ENCODE measurements at places on chromosomes 7 and 10. TPM values are rescaled to one million over a fixed set of nuclear protein-coding genes. Genes with fewer than 3 reads are reported as not detected.

The TMEM273 gene
- total RNA-seq: not detected

The NAT16 gene
- total RNA-seq: not detected

The GRID2IP gene
- total RNA-seq: not detected

The SFTPA1 gene
- not detected for total RNA-seq

- DNase-seq: no peak
Observed at GRCh38 chr7:50799873-50800272, 17.2 kb upstream of the GRB10 start.

- no peak for DNase-seq
Observed at GRCh38 chr7:35249537-35249907, 4.4 kb downstream of the TBX20 start.

- DNase-seq: no peak
Observed at GRCh38 chr7:15314922-15315321, 246.9 kb downstream of the AGMO start.

GRCh38 chr10:80464557-80465450 lies 10.7 kb downstream of the TSPAN14 start:
- DNase-seq: no peak

DNA sequence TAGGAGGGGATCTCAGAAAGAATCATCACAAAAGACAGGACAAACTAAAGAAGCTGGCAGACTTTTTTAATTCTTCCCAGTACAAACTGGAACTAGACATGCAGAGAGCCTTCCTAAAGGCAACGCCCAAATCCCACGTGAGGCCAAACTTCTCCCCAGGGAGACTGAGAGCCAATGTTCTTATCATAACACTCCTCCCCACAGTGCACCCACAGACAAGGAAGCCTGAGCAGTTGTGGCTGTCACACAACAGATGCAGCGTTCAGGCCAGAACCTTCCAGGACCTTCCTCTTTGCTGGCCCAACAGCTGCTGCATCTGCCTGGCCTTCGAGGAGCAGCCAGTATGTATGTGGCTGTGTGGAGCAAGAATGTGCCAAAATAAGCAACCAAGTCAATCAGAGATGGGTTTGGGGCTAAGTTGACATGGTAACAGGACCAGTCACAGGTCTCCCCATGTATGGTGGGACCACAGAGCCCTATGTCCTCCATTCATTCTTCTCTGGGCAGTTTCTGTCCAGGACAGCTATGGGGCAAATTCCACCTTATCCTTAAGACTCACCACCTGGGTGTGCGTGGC lies 34.9 kb downstream of the SRPK2 start:
- DNase-seq: no peak

DNA sequence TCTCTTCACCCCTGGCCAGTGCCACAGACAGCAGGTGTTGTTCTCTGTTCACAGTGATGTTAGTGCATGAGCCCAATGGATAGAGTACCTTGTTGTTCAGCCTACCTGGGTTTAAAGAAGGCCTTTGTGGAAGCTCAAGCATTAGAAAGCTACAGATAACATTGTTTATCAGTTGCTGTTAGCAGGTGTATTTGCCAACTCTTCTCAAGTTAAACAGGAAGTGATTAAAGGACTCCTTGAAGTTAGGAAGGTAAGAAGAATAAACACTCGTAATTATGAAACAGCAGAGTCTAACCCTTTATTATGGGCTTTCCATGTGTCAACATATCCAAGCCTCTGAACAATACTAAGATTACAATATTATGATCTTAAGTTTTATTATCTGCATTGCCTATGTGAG lies 25.9 kb downstream of the RGR start:
- no peak for DNase-seq

- DNase-seq: no peak
Observed at GRCh38 chr7:149719050-149719899, 54.1 kb downstream of the ZNF467 start.

DNA sequence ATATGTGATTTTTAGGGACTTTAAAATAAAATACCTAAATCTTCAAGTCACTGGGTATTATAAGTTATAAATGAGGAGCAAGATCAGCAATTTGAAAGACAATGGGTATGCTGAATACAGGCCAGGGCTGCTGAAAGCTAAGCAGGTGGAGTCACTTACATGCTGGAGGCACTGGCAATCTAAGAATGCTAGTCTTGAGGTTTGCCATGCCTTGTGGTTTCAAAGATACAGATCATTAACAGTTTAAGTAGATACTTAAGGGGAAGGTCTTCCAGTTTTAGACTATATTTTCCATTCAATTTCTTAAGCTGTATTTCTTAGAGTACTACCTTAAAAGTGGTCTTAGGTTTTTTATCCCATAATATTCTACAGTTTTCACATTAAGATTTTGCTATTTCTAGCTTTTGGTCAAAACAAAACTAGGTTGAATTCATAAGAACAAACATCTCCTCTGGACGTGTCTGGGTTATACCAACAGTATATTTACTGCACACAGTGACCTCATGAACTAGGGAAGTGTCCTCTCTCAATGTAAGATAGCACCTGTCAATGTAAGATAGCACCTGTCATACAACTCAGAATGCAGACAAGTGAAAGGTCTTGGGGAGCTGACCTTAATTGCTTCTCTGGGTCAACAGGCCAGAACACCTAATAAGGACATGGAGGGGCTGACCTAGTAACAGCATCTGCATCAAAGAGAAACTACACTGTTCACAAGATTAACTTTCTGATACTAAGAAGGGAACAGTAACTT lies 2.0 kb downstream of the SRI start:
- no peak for DNase-seq

DNA sequence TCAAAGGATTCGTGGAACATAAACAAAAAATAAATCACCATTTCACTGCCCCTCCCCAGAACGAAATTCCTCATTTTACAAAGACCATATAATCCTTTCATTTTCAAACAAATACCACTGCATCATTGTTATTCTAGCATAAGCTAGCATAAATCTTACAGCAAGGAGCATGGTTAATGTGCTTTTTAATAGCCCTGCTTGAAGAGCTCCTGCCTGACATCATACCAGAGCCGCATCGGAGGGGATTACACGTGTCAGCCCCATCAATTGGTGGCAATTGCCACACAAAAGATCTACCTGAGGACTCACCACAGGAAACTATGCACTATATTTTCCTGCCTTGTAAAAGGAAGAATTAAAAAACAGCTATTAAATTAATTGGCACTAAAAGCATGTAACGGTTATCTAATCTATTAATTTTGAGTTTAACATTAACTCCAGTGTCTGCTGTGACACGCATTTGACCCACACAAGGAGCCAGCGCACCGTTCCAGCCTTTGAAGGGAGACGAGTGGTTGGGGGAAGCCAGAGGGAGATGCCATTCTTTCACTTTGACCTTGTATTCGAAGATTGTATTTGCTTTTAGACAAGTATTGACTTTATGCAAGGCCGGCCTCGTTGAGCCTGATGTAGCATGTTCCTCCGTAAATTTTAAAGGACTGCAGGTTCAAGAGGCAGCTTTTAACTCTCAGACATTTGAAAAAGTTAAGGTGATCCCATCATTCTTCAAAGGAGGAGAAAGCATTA lies 261.1 kb upstream of the RNF32 start:
- DNase-seq: no peak

DNA sequence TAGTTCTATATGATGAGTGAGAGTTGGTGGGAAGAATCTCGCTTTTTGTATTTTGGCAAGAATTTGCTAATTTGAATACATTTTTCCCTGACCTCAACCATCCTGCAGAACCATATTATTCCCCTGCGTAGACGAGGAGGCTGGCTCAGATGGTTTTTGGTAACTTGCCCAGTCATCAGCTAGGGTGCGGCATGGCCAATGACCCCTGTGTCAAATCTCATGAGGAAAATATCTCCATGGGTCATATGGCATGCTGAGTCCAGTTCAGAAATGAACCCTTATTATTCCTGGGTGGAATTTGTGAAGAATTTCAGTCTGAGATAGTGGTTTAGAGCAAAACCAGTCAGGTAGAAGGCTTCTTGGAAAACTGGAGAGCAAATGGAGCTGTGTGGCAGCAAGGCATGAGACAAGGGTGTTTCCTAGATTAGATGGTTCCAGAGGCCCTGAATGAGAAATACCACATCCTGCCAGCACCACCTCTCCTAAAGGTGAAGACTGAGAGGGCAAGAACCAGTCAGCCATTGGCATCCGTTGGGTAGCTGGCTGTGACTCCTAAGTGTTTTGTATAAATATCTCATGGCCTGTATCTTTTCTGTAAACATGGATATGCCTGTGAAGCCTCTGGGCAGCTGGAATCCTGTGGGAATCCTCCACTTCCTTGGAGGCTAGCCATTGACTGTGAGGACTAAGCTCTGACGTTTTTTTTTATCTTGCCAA lies 5.8 kb upstream of the UPP1 start:
- no peak for DNase-seq

GRCh38 chr10:91550021-91550420 lies 82.8 kb downstream of the PPP1R3C start:
- no peak for DNase-seq

GRCh38 chr10:33537066-33537465 lies 202.6 kb upstream of the NRP1 start:
- DNase-seq: no peak

DNA sequence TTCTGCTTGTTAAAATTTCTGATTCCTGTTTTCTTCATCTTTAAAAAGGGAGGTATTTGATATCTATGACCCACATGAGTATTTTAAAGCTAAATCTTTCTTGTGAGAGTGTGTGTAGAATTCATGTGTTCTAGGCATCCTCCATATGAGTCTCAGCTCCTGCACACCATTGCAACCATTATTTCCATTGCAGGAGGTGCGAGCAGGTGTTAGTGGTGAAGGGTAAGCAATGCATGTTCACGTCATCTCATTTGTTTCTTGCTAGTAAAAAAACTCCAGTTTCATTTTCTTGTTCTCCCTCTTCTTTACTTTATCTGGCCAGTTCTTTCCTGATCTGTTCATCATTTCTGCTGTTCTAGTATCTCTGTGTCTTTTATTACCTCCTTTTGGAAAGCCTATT lies 100.5 kb downstream of the ADRA2A start:
- no peak for DNase-seq

- DNase-seq: no peak
Observed at GRCh38 chr10:102135956-102136526, 3.2 kb downstream of the PPRC1 start.

DNA sequence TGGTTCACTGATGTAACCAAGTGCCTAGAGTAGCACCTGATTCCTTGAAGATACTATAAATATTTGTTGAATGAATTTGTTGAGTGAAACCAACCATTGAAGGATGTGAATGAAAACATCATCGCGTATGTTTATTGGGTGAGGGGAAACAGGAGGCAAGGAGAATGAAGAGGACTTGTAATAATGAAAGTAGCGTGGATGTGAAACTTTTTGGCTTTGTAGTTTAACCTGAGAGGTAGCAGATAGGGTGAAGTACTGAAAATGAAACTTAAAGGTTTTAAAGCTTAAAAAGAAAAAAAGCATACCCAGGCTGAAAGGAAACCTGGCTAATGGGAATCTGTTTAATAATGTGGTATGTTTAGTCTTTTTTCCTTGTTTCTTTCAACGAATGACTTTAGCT lies 5.2 kb downstream of the CCNY start:
- DNase-seq: no peak

DNA sequence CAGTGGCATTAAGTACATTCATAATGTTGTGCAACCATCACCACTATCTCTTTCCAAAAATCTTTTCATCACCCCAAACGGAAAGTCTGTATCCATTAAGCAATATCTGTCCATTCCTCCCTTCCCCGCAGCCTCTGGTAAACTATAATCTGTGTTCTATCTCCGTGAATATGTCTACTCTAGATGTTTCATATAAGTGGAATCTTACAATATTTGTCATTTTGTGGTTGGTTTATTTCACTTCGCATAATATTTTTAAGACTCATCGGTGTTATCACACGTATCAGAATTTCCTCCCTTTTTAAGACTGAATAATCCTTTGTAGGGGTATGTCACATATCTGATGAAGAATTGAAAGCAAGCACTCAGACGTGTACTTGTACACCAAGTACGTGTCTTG lies 86.0 kb upstream of the FGFR2 start:
- no peak for DNase-seq

- DNase-seq: no peak
Observed at GRCh38 chr7:40643664-40644063, 508.9 kb downstream of the SUGCT start.

- DNase-seq: no peak
Observed at GRCh38 chr10:127320176-127320575, 123.8 kb upstream of the INSYN2A start.

DNA sequence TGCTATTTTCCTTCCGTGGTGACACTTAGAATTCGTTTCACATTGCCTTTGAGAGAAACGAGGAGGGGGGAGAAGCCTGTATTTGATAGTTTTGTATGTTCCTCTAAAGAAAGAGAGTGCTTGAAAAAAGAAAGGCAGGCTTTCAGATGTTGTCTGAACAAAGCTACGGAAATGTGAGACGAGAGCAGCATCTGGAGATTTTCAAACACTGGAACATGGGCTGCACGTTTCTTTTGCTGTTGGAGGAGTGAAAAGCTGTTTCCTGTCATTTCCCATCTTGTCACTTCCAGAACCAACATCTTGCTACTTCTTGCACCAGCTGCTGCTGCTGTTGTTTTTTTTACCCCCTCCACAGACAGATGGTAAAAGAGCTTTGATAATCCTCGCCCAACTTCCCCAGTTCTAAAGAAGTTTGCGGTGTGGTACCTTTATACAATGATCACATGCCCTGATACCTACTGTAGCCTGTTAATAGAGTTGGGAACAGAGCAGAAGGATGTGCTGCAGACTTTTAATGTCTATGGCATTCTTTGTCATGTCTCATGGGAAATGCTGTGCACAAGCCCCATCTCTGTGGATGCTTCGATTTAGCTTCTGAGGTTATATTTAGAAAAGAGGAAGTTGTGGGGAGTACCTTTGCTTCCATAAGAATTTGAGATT lies 408.1 kb downstream of the AUTS2 start:
- no peak for DNase-seq

DNA sequence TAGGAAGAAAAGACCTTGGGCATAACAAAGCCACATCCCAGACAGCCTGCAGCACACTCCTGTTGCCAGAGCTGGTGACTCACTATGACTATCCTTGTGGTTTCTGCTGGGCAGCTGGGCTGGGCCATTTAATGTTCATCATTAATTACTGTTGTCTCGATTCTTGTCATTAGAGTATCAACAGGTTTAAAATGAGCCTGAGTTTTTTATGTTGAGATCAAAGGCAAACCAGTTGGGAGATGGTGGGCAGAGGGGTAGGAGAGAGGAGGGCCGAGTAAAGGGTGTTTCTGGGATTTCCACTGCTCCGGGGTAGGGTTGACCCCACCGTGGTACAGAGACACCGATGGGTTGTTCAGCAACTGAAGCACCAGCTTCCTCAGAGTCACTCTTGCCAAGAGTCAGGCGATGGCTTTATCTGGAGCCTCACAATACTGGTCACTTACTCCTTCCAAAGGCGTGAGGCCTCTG lies 128.7 kb upstream of the LYZL1 start:
- DNase-seq: peak; percentile 12

Measured in NCI-H460 (cell line).